ENCODE measurements at places on chromosomes 12 and 14.

GRCh38 chr12:116146386-116146785, 131.1 kb downstream of the MED13L start:
- no peak for DNase-seq

DNA sequence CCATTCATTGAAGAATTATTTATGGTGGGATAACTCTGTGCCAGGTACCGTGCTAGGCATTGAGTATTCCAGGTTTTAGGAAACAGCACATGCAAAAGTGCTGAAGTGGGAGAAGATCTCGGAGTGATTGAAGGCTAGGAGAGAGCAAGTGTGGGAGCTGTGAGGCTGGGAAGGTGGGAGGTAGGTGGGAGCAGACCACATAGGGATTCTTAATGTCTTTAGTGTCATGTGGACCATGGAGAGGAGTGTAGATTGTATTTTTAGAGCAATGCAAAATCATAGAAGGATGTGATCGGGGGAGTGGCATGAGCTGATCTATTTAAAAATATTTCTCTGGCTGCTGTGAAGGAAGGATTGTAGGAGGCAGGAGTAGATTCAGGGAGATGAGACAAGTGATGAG, 5.4 kb downstream of the PTPN11 start:
- DNase-seq: no peak

DNA sequence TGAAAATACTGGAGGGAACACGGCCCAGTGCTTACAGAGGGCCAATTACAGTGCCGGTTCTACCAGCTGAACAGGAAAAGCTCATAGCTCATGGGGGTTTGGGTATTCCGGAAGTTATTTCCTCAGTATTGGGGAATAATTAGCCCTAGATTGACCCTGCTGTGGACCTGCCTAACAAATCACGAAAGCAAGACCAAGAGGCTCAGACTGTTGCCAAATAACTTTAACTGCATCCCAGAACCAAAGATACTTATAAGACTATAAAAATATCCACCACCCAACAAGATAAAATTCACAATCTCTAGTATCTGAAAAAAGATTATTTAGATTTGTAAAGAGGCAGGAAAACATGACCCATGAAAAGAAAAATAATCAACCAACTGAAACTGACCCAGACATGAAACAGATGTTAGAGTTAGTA, 8.0 kb upstream of the OR5AU1 start:
- DNase-seq: no peak

DNA sequence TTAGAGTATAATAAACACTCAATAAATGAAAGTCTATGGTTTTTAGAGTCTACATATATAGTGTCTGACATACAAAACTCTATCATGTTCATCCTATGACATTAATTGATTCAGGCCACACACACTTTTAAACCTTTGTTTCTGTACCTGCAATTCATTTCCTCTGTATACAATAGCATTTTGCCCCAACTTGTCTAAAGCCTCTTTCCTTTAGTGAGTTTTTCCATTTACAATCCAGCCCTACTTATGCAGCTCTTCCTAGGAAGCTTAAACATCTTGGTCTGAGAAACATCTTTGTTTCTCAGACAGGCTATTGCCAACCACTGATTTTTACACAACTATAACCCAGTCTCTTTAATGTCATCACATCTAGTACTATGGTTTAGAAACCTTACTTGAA, 214.7 kb upstream of the SLC16A7 start:
- DNase-seq: no peak

DNA sequence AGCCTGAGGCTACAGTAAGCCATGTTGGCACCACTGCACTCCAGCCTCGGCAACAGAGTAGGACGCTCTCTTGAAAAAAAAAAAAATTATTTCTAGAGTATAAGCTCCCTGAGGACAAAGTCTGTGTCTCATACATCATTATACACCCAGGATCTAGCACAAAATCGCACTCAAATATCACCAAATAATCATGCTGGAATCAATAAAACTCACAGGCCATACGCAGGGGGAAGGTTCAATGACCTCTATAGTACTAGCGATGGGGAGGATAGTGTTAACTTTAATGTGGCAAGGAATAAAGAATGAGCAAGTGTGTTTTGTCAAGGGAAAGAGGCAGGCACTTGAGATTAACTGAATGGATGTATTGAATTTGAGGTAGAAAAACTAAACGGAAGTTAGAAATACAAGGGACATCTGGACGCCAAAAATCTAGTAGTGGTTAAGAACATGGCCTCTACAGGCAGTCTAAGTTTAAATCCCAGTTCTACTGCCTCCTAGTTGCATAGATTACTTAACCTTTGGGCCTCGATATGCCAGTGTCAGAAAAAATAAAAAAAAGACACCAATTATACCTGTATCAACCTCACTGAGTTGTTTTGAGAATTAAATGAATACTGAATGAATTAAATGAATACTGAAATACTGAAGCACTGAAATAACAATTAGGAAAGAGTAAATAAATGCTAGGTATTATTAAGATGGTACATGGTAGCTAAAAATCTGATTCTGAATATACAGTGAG, 4.4 kb upstream of the AP4S1 start:
- DNase-seq: no peak

GRCh38 chr12:4817880-4818279, 91.8 kb upstream of the KCNA1 start:
- no peak for DNase-seq

GRCh38 chr14:81837304-81837703, 303.7 kb upstream of the SEL1L start:
- DNase-seq: no peak

GRCh38 chr12:112979041-112979680, 842 bp downstream of the OAS2 start:
- DNase-seq: no peak

- DNase-seq: no peak
Observed at GRCh38 chr14:90495357-90496276, 98.8 kb downstream of the CALM1 start.

DNA sequence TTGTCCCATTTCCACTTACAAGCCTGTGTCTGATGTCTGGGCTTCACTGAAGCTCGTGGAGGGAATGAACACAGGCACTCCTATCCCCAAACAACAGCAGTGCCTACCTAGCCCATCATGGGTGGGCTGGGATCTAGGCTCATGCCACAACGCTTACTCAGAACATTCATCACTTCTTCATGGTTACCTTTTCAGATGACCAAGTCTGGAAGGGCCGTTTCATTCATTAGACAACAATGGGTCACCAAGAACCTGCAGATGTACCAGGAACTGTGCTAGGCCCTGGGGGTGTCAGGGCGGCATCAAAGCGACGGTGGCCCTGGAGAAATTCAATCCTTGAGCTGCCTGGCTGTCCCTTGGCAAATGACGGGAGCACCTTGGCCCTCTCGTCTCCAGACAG, 64.9 kb upstream of the FZD10 start:
- no peak for DNase-seq

- DNase-seq: no peak
Observed at GRCh38 chr12:20625531-20625930, 69.6 kb upstream of the SLCO1C1 start.

GRCh38 chr12:120216742-120217605, 16.1 kb upstream of the RPLP0 start:
- DNase-seq: no peak

DNA sequence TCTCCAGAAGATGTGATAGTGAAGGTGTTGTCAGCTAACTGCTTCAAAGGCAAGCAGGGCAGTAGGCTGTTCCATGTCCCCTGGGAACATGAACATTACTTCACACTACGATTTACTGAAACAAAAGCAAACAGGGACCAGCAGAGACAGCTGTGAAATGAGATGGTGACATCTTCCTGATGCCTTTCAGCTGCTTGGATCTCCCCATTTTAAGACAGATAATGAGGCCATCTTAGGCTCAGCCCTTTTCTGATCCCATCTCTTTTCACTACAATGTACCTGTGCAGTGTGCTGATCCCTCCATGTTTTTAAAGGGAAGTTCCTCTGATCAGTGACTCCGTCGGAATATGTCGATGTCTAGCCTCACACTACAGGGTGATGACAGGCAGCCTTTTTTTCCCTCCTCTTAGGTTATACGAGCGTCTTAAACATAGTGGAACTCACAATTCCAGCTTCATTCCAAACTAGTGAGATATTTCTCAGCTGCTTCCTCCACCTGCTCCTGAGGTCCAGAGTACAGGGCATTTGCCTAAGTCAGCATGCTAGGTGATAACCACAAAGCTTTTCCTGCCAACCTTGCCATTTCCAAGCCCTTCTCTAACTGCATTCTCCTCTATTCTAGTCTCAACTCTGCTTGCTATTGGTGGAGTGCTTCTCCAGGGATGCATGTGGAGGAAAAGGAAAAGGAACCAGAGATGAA, 87.6 kb upstream of the EGLN3 start:
- DNase-seq: no peak

GRCh38 chr12:109418848-109419480, 58.1 kb downstream of the KCTD10 start:
- DNase-seq: no peak

- no peak for DNase-seq
Observed at GRCh38 chr14:105091517-105092170, 26.4 kb upstream of the GPR132 start.

DNA sequence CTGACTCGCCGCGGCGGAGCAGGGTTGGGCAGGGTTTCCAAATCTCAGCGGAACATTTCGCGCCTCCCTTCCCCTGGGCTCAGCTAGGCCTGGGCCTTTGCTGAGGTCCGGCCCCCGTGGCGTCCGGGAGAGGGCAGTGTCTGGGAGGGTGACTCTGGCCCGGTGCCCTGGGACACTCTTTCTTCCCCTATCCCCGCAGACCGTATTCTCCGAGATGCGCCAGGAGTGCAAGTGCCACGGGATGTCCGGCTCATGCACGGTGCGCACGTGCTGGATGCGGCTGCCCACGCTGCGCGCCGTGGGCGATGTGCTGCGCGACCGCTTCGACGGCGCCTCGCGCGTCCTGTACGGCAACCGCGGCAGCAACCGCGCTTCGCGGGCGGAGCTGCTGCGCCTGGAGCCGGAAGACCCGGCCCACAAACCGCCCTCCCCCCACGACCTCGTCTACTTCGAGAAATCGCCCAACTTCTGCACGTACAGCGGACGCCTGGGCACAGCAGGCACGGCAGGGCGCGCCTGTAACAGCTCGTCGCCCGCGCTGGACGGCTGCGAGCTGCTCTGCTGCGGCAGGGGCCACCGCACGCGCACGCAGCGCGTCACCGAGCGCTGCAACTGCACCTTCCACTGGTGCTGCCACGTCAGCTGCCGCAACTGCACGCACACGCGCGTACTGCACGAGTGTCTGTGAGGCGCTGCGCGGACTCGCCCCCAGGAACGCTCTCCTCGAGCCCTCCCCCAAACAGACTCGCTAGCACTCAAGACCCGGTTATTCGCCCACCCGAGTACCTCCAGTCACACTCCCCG, 3.0 kb downstream of the WNT1 start:
- no peak for DNase-seq

- DNase-seq: no peak
Observed at GRCh38 chr12:118534003-118534402, 157.6 kb downstream of the SUDS3 start.

GRCh38 chr14:105261781-105262180, 13.4 kb downstream of the BTBD6 start:
- no peak for DNase-seq

DNA sequence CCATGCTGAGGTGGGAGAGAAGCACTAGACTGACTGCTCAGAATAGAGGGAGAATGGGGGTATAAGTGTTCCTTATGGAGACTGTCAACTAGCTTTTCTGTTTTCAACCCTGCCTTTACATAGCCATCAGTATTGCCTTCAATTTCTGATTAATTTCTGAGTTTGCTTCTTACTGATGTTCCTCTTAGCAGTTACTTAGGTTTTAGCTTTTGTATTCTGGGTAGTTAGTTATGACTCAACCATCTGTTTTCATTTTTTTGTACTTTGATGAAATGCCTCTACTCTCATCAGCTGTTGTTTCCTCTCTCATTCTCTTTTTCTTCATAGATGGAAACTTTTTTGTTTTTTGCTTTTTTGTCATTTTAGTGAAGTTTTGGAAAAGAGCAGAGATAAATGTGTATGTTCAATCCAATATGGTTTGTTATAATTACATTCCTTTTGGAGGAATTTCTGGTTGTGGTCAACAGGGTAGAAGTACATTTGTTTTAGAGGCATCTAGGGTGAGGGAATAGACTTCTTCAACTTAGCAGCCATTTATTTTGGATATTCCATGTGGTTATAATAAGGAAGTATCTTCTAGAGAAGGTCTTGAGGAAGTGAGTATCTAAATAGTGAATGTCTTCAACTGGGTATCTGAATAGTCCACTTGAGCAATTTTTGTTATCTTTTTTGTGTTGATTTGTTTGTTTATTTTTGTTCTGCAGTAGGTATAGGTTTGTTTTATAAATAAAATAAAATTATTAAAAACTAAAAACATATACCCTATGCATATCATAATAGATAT, 29.6 kb downstream of the PMCH start:
- no peak for DNase-seq

- DNase-seq: no peak
Observed at GRCh38 chr12:13268581-13268980, 72.1 kb downstream of the EMP1 start.

DNA sequence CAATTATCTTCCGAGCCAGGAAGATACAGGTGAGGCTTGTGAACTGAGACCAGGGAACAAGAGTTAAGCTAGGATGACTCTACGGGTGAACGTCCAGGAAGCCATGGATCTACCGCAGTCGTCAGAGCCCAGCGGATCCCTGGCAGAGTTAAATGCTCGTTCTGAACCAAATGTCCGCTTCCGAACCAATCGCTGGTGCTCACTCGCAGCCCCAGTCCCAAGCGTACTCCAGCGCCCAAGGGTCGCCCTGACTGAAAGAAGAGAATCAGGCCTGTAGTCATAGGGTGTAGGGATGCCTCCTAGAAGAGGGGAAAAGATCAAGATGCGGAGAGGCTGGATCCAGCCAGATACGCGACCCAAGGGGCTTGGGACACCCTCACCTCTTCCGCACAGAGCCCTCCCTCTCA, 283 bp downstream of the VIPAS39 start:
- DNase-seq: no peak

- DNase-seq: no peak
Observed at GRCh38 chr14:50964683-50965390, 20.6 kb upstream of the PYGL start.

DNA sequence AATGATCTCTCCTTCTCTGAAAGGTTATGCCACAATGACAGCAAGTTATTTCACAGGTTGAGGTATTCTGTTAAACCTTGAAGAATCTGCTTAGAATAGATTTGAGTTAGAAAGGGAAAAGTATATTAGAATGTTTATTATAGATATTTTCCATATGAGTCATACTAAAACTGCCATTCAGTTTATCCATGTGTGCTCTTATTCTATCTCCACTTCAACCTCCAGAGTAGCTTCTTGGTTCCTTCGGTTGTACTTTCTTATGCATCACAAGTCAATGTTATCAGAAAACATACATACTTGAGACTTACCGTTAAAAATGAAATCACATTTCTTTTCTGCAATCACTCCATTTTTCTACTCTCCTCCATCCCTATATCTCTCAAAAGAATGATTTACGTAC, 197.7 kb downstream of the BCAT1 start:
- DNase-seq: no peak

- no peak for DNase-seq
Observed at GRCh38 chr14:77782202-77782601, 17.7 kb upstream of the ADCK1 start.
